ENCODE measurements at places on chromosomes 7 and 10. TPM values are rescaled to one million over a fixed set of nuclear protein-coding genes. Genes with fewer than 3 reads are reported as not detected.

DNA sequence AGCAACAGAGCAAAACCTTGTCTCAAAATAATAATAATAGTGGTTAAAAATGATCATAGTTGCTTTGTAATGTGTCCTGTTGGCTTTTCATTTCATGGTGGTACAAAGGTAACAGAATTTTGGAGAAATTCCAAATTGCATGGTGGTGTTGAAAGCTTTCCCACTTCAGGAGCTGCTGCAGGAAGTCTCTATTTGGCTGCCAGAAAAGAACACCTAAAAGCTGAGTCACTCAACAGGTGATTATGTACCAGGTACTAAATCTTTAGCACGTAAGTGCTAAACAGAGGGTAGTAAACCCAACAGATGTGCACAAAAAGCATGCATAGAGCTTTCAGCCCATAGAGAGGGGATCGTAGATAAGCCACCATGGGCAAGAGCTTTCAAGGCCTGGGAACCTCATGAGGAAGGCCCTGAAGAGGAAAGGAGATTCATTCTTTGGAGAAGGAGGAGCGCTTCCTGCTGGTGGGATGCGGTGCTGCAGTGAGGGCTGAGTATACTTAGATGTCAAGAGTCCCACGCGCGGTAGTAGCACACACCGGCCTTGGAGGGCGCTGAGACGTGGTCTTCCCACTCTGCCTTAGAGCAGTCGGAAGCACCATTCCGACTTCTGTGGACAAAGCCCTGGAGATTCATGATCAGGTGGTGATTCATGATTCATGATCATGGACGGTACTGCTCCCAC is 118.7 kb downstream of the RALA start:
- DNase-seq, result peak; percentile 32

Gene WDR86
- total RNA-seq, result 0.25 TPM

DNA sequence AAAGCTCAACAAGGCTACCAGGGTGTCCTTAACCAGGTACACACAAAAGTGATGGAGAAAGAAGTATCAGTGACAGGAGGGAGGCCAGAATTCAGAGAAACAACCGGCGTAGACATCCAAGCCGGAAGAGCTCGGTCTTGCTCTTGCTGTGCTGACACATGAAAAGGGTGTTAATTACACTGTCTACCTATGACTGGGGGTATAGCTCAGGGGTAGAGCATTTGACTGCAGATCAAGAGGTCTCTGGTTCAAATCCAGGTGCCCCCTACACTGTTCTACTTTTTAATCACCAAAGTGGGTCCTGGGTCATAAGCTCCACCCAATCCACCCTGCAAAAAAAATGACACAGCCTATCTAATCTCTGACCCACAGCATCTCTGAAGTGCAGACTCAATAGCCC is 86.9 kb upstream of the ZNF746 start:
- DNase-seq, result no peak

GRCh38 chr7:79820387-79820786 is 314.2 kb upstream of the GNAI1 start:
- DNase-seq, result peak; percentile 68

DNA sequence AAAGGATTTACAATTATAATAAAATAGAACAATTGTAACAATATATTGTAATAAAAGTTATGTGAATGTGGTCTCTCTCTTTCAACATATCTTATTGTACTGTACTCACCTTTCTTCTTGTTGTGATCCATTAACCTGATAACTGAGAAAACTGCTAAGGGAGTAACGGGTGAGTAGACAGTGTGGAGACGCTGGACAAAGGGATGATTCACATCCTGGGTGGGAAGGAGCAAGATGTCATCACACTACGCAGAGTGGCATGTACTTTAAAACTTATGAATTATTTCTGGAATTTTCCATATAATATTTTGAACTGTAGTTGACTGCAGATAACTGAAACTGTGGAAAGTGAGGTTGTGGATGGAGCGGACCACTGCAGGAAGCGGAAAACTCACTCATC is 91.2 kb upstream of the PLPP4 start:
- peak; percentile 54 for DNase-seq

- no peak for DNase-seq
These were observed 122.0 kb downstream of the AGMO start for GRCh38 chr7:15439853-15440252.

DNA sequence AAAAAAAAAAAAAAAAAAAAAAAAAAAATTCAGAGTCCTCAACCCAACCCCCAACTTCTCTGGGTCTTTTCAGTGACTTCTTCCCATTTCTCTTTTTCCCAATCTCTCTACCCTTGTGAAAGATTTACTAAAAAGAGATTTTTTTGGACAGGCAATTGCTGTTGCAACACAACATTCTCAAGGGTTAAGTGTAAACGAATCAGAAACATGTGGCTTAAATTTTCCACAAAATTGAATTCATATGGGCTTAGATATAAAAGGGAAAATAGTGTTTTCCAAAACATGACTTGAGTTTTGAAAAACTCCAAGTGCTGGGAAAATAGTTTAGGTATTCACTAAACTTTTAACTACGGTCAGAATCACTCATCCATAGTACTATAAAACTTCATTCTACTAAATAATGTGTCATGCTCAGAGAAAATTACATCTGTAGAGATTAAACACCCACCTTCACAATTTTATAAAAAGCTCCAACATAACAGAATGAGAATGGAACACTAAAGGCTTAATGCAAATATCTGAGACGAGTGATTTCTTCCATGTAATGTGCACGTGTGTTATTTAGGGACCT is 643.1 kb downstream of the PARD3 start:
- DNase-seq, result peak; percentile 84

- no peak for DNase-seq
These were observed 27.0 kb upstream of the ZPBP start for GRCh38 chr7:50119815-50120637.

Gene CALHM3
- total RNA-seq, result not detected

GRCh38 chr7:4849390-4849789 is 12.4 kb downstream of the PAPOLB start:
- DNase-seq, result peak; percentile 16

DNA sequence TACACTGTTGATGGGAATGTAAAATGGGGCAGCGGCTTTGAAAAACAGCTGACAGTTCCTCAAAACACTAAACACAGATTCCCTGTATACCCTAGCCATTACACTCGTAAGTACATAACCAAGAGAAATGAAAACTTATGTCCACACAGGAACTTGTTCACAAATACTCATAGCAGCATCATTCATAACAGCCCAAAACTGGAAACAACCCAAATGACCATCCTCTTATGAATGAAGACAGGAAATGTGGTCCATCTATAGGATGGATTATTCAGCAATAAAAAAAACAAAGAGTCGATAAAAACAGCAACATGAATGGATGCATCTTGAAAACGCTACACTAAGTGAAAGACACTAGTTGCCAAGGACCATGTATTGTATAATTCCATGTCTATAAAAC is 23.7 kb downstream of the NMT2 start:
- DNase-seq, result peak; percentile 63

- peak; percentile 1 for DNase-seq
These were observed 94.0 kb downstream of the ADARB2 start for GRCh38 chr10:1643161-1643907.

GRCh38 chr7:50791363-50791937 is 8.8 kb upstream of the GRB10 start:
- no peak for DNase-seq

GRCh38 chr7:37694208-37695094 is 10.9 kb downstream of the GPR141 start:
- no peak for DNase-seq

GRCh38 chr10:78029269-78030226 is at the start of gene POLR3A:
Gene POLR3A (minus strand): TSS chr10:78029515. CDS start chr10:78029407, 108 bp downstream.
- DNase-seq, result peak; percentile 99

- DNase-seq, result peak; percentile 80
These were observed 95.8 kb upstream of the CACUL1 start for GRCh38 chr10:118850418-118851061.

Gene STRIP2
- 2.2 TPM for total RNA-seq

GRCh38 chr7:141920281-141920680 is 4.1 kb downstream of the OR9A4 start:
- peak; percentile 29 for DNase-seq

Gene PBLD
- total RNA-seq, result 10.3 TPM

- no peak for DNase-seq
These were observed 580.5 kb downstream of the NXPH1 start for GRCh38 chr7:9013940-9014339.

DNA sequence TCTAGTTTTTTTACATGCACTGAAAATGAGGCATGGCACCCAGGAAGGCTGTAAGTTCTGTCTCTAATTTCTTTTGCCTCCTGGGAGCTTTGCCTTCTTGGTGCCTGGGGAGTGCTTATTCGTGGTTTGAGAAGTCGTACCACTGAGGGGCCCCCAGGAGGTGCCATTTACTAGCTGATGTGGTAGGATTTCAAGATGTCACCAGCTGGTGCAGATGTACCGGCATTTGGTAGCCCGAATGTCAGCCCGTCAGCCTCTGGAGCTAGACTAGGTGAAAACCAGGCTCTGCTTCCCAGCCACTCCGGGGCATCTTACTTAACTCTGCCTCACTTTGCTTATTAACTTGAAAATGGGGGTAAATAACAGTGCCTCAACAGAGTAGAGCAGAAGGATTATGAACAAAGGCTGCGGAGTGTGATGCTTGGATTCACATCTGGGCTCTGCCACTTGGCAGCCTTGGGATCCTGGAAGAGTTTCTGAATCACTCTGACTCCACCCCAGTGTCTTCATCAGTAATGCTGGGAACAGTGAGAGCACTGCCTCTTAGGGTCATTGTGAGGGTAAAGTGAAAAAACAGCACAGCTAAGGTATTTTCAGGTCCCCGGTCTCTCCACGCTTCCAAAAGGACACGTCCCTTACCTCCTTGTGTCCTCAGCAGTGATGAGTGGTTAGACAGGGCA is 31.4 kb upstream of the BTBD16 start:
- peak; percentile 89 for DNase-seq

GRCh38 chr7:28606421-28606820 is 194.1 kb downstream of the CREB5 start:
- no peak for DNase-seq

DNA sequence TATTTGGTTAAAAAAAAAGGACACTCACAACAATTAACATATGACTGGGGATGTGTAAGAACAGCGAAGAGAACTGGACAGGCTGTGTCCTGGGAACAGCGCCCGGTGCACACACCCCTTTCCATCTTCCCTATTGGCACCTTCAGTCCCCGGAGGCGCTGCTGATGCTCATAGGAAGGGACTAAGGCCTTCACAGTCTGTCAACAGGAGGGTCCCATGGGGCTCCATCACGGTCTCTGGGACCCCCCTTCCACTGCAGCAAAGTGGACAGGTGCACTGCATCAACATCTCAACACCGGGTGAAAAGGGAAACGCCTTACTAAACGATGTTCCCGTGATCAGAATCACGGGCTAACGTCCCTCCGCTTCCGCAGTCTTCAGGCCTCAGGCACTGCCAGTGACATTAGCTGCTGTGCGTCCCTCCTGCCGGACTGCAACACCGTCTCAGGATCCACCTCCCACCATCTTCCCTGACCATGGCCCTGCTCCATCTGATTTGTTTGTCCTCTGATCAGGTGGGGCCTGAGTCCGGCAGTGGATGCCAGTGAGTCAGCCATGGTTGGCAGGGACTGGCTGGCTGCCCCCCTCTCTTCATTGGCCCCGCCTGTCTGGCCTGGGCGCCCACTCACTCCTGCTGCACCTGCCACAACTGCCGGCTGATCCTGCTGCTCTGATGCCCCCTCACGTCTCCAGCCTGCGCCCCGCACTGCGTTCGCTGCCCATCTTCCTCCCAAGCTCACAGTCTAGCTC is 614.7 kb downstream of the DNAJB6 start:
- DNase-seq, result no peak

Gene MNX1
- not detected for total RNA-seq

Gene NUDT1
- total RNA-seq, result 61.0 TPM

GRCh38 chr7:80247144-80247543 is 112.5 kb downstream of the GNAI1 start:
- peak; percentile 34 for DNase-seq

Gene HOXA2
- not detected for total RNA-seq

Gene TRIM50
- not detected for total RNA-seq

- DNase-seq, result no peak
These were observed 422.0 kb downstream of the PLXNA4 start for GRCh38 chr7:132154248-132154647.

DNA sequence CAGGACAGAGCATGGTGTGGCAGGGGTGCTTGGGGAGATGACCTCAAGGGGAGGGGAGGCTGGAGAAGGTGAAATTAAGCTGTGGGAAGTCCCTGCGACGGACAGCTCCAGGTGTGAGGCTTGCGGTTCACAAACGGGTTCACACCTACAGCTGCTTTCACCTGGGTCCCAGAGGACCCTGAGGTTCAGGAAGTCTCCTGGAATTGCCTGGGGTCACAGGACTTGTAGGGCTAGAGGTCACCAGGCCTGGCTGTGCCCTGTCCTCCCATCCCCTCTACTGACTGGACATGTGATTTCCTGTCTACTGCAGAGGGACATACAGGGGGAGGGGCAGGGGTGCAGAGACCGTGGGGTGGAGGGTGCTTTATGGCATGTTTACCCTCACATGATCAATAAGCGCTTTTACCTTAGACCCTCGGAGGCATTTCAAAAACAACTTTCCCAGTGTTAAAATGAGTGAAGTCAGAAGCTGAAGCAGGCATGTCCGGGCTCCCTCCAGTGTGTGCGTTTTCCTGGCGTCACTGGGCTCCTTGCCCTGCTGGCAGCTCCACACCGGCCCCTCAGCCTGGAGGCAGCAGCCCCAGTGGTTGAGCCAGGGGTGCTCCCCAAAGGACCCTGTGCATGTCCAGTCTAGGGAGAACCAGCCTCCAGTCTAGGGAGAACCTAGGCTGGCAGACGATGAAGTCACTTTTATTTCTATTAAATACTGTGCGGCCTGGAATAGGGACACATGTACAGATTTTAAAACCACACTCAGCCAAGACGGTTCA is 66.6 kb upstream of the IGFBP3 start:
- no peak for DNase-seq

DNA sequence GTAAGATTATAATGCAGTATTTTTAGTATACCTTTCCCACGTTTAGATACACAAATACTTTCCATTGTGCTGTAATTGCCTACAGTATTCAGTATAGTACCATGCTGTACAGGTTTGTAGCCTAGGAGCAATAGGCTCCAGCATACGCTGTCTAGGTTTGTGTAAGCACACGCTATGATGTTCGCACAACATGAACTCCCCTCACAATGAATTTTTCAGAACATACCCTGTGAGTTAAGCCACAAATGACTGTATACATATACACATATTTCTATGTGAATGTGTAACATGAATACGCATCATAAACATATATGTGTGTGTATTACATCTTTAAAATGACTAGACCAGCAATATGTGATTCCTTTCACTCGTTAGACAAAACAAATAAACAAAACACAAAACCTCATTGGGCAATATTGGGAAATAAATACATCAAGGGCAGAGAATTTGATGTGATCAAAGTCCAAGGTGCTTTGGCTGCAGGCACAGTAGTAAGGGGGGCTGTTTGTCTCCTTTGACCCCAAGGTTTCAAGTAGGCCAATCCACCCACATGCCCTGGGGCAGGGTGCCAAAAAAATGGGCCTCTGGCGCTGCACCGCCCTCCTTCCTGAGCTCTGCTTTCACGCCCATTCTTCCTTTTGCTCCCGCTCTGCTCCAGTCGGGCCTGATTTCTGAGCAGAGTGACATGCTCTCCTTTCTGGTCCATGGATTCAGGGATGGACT is 33.9 kb downstream of the CHN2 start:
- DNase-seq, result no peak

Measured in GM23248 (cell line).